Left lobe of liver (tissue), 2 donors: ENCODE measurements at places on chromosomes 2 and 18. TPM values are rescaled to one million over a fixed set of nuclear protein-coding genes. Genes with fewer than 3 reads are reported as not detected.

Gene DSG2
- total RNA-seq, result 10.9 TPM

GRCh38 chr2:44362207-44363015 lies 664 bp downstream of the CAMKMT start:
- peak; percentile 51 for DNase-seq

DNA sequence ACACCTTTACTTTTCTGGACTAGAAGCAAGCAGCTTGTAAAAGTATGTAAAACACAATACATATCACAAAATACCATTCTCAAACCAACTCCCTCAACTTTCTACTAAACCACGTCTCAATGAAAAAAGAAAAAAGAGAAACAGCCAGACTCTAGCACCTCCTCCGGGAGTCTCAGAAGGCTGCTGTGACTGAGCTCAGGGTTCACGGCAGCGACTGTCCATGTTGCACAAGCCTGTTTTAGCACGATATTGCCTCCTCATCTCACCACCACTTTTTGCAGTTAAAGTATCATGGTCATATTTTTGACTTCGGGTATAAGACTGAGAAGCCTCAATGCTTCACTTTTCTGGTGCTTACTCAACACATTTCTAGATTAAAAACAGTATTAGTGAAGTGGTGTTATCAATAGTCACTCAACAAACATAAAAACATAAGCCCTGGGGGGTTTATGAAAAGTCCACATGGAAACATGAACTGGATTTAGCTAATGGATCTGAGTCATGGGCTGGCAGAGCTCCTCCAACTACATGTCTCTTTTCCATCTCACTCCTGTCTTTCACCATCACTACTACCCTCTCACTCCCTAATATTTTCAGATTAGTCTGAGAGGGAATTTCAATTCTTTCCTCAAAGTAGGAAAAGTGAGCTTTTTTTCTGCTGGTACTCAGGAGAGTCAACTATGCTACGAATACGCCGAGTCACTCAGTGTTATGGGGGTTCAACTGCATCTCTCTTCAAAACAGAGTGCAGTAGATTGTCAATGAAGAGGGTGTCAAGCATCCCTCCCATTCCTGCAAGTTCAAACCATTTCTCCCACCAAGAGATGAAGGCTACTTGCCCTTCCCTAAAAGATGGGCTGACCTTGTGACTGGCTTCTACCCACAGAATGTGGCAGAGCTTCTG lies 113.7 kb downstream of the OSR1 start:
- DNase-seq, result no peak

GRCh38 chr2:200695601-200696000 lies 109.8 kb downstream of the AOX1 start:
- no peak for DNase-seq

DNA sequence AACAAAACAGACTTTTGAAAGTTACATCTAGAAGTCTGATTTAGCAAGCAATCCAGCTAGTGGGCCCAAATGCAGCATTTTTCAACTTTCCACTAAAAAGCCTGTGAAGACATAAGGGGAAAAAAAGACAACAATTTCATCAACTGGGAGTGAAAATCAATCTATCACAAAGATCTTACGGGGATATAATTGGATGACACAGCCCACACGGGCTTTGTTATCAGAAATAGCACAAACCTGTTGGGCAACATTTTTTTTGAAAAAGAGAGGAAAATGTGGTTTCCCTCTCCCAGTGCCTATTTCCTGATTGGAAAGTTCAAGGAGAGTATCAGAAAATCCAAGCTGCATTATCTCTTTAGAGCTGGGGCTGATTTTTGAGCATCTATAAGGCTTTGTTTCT lies 132.7 kb downstream of the EVA1A start:
- no peak for DNase-seq
